ENCODE measurements at places on chromosomes 2 and 18.
A peak's percentile ranks its signal among the peaks of the same experiment; 100 is the strongest.

GRCh38 chr2:237253046-237253702 is 160.8 kb downstream of the COL6A3 start:
- no peak for DNase-seq

DNA sequence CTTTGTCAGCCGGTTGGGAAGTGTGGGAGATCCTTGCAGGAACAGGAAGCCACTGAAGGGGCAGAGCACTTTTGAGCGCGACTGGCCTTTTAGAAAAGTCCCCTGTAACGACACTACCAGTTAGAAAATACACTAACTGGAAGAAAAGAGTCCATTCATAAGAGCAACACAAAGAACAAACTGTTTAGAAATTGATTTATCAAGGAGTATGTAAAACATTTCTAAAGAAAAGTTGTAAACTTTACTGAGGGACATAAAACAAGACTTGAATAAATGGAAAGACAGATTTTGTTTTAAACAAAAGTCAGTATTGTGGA is 29.8 kb upstream of the POMC start:
- DNase-seq, result no peak

- peak; percentile 29 for DNase-seq
Observed at GRCh38 chr2:16664809-16665747, 556 bp downstream of the CYRIA start.

GRCh38 chr2:204544961-204545860 is at the start of gene PARD3B:
Gene PARD3B, plus strand, starts transcription at chr2:204545475. Its CDS starts 525 bp downstream, at chr2:204546000.
- peak; percentile 67 for DNase-seq

- no peak for DNase-seq
Observed at GRCh38 chr2:147818741-147819140, 26.1 kb upstream of the ACVR2A start.

DNA sequence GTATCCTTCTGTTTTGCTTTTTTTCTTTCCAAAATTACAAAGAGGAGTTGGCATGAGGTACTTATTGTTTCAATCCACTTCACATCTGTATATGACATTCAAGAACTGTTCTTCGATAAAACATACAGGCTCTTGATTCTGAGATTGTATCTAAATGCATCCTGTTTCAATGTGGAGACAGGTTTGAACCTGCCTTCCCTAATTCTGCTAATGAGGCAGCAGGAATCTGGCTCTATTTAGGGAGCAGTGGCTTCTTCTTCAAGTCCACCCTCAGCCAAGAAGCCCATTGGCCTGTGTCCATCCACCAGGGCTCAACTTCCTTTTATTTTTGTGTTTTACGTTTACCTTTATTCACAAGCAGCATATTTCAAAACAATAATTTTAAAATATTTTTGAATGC is 84.8 kb upstream of the PIK3C3 start:
- DNase-seq, result no peak

DNA sequence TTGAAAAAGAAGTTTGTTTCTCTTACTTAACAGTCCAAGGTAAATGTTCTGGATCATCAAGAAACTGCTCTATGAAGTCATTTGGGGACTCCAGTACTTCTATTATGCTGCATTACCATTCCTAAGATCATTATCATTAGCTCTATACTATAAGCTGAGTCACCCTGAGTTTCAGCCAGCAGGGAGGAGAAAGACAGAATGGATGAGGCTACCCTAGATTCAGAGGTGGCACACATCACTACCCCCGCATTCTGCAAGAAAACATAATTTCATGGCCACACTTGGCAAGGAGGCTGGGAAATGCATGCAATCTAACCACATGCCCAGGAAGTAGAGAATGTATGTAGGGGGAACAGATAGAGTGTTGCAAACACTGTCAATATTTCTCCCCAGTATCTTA is 16.6 kb upstream of the LNPK start:
- no peak for DNase-seq

DNA sequence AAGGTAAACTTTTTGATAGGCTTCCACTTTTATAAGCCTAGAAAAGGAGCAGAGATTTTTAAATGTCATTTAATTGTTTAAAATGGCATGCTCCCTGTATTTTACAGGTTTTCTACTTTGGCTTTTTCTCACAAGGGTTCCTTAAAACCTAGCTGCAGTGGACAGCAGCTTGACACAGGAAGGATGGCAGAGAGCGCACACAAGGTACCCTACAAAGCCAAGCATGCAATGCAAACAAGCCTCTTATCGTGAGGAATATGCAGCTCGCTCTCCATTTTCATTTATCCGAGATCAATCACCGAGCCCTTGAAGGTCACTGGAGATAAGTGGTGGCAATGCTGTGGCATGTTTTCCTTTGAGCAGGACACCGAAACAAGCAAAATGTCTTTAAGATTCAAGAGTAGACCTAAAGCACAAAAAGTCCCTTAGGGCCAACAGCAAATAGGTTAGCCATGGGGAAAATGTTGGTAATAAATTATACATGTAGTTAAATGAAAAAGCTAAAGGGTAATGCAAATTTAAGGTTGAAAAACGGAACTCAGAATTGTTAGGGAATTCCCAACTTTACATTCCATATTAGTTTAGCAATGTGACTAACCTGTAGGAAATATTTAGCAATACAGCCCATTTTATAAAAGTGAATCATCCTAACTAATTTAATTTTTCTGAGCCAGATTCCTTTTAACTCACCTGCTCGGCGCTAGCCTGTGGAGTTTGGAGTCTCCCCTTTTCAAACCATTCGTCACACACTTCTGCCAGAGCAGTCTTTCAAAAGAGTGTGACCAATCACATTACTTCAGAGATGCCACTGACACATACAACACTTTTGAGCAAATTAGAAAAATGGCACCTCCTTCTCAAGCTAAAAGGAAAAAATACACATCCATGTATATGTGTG is 337.9 kb upstream of the PKDCC start:
- DNase-seq, result no peak

GRCh38 chr2:71455011-71455740 is 1.8 kb downstream of the DYSF start:
- DNase-seq, result no peak

DNA sequence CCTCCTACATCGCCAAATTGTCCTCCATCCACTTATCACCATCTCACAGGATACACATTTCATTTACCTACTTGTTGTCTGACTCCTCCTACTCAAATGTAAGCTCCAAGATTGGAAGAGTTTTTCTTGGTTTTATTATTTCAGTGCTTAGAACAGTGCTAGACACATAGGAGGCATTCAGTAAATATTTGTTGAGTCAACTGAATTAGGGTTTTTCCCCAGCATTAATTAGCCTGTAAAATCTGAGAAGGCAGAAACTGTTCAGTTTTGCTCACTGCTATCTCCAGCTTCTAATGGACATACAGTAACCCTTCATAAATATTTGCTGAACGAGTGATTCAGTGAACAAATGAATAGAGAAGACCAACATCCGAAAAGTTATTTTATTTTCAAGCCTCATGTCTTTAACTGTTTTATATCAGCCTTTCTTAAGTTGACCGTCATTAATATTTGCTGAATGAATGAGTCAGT is 800 bp downstream of the TTC21B start:
- no peak for DNase-seq

DNA sequence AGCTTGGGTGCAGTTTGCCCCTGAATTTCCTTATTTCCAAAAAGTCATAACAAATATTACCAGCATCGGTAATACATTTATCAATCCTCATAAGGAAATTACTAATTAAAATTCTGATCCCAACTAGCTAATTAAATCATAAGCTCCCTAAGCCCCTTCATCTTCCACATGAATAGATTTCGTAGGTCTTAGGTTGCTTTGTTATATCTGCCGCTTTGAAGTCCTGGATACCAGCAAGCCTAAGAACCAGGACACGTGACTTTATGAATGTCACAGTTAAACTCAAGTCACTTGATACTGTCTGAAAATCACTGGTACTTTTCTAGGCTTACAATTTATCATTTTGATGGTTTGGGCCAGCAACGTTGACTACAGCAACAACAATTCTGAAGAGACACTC is 134.8 kb upstream of the CAVIN2 start:
- no peak for DNase-seq

DNA sequence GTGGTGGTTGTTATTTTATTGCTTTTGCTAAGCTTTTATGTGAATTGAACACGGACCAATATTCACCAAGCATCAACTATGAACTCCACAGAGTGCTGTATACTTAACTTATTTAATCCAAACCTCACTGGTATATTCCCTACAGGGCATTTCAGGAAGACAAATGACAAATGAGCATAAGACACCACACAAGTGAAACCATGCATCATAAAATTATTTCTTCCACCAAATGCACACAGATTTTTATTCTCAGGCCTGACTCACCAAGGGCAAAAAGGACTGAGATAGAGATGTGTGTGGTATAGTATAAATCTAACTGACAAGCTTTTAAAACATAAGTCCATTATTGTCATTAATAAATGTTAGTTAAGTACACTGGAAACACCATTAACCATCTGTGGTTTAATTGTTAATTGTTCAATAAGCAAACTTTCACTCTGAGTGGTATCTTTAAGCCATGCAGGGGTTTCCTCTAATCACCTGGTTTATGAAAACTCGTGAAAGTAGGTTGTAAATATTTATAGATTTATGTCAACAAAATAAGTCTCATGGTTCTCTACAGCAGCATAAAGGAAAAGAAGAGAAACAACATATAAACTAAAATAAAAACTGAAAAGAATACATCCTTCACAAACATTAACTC is 77.6 kb upstream of the CRIM1 start:
- DNase-seq, result no peak

DNA sequence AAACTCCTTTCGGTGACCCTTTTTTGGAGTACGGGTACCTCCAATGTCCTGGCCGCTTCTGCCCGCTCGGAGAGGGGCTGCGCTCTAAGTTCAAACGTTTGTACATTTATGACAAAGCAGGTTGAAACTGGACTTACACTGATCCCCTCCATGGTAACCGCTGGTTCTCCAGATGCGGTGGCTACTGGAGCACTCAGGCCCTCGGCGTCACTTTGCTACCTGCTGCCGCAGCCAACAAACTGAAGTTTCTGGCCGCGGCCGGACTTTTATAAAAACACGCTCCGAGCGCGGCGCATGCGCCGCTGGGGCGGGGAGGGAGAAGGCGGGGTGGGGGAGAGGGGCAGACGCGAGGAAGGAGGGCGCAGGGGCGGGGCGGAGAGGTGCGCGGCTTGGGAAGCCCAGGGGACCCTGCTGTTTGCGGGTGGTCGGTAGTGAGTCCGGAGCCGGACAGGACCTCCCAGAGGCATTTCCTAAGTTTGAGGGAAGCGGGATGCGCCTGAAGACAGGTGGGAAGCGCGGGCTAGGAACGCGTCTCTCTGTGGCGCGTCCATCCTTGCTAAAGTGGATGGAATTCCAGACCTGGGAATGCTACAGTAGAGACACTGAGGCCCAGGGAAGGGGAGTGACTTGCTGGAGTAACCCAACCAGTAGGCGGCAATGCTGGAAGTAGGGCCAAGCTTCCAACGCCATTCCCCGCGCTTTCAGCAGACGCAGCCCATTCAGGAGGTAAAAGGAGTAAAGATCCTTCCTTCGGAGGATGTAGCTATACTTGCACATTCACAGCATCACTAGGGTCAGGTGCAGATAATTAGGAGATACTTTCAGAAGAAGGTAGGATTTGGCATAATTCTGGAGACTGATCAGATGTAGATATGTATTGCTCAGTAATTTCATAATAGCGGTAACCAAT is at the start of gene CXCR4:
TSS of gene CXCR4 (minus strand) at position 241 of the 910 bp plus-strand sequence. CDS start at position 152, 89 bp downstream.
- peak; percentile 70 for DNase-seq

DNA sequence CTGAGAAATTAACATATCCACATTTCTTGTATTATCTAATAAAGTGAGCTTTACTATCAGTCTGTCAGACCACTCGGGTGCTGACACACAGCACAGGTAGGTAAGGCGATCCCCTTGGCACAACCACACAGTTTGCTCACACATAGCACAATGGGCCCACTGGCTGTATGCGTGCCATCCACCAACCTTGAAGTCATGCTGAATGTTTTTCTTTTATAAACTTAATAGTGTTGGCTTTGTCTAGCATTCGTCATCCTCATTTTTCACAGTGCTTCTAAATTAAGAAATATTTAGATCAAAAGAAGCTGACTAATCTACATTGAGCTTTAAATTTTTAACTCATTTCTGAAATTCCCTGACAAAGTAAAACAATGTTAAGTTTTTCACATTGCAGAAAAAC is 50.0 kb upstream of the PAPOLG start:
- DNase-seq, result no peak

GRCh38 chr18:23573626-23574431 is 12.5 kb downstream of the NPC1 start:
- no peak for DNase-seq

GRCh38 chr2:191066197-191066918 is 52.4 kb upstream of the STAT1 start:
- no peak for DNase-seq

DNA sequence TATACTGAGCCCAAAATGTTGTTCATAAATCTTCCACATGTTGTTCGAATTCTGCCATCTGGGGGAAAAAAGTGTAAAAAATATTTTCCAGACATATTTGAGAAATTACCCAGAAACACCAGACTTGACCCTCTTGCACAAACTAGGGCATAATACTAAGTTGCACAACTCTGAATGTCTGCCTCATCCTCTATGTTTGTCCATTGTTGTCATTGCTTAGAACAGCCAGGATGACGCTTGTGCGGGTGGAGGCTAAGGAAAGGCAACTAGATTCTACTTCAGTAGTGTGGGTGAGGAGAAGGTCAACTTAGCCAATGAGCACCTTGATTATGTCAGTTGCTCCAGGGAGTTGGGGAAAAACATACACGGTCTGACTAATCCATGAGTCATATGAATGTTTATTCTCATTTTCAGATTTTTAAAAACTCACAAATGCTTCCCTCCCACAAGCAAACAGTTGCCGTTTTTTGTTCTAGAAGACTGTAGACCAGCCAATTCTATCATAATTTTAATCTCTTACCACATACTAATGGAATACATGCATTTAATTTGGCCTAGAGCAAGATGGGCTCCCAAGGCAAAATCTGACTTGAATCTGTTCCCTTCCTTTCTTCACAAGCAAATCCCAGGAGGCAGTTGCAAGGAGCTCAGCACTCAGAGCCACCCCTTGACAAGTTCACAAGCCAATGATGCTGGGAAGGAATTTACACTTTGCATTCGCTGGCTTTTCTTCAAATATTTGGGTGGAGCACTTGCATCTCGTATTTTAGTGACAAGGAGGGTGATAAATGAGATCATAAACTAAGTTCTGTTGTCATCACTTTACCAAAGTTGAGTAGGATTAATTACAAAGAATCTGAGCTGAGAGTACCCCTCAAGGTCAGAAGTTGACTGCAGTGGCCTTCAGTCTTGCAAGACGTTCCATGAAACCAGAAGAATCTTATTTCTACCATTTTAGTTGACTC is 163.2 kb upstream of the TWIST2 start:
- no peak for DNase-seq

DNA sequence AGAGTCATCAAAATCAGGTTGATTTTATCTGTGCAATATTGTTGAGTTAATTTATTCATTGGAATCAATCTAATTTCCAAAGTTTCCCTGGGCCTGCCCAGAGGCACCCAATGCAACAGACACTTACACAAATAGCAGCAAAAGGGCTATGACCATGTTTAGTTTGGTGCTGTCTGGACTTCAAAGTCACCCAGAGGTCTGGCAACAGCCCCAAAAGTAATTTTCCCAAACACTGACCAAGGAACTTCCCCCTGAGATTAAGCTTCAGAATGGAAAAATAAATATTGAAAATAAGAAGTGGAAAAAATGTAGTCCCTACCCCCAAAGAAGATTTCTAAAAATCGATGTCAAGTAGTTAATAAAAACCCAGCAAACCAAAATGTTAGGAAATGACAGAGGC is 70.9 kb upstream of the RNF152 start:
- DNase-seq, result no peak
